AG09319 (cell line): ENCODE measurements at places on chromosomes 4 and X.

- DNase-seq = no peak
These were observed 603.9 kb downstream of the INPP4B start for GRCh38 chr4:142242156-142242555.

DNA sequence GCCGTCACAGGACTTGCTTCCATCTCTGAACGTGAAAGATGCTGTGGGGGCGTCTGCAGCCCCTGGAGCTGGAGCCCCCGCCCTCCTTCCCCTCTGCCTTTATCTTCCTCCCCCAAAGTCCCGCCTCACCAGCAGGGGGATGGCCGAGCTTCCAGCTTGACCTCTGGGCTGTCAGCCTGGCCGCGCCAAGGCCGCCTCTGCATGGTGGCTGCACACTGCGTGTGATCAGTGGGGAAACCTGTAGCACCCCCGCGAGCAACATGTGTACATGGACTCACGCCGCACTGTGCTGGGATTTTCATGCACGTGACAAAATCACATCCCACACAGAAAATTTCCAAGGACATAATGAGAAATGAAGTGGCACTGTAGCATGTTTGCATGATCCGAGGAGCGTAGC lies 26.5 kb upstream of the PSAPL1 start:
- no peak for DNase-seq

- no peak for DNase-seq
These were observed 554.3 kb upstream of the TENM3 start for GRCh38 chr4:181688872-181689271.

- no peak for DNase-seq
These were observed 536.4 kb upstream of the ADGRL3 start for GRCh38 chr4:60663769-60664168.

- no peak for DNase-seq
These were observed 24.7 kb downstream of the OFD1 start for GRCh38 chrX:13759152-13759718.

DNA sequence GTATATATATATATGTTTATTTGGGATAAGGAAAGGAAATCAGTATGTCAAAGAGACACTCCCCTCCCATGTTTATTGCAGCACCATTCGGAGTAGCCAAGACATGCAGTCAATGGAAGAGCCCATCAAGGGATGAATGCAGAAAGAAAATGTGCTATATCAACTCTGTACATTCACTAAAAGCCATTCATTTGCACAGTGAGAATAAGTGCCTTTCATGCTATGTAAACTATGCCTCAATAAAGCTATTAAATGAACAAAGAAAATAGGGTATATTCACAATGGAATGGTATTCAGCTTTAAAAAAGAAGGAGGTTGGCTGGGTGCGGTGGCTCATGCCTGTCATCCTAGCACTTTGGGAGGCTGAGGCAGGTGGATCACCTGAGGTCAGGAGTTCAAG lies 20.3 kb downstream of the CD99 start:
- DNase-seq = no peak

- DNase-seq = no peak
These were observed 52.8 kb downstream of the ANAPC10 start for GRCh38 chr4:145045180-145045579.

DNA sequence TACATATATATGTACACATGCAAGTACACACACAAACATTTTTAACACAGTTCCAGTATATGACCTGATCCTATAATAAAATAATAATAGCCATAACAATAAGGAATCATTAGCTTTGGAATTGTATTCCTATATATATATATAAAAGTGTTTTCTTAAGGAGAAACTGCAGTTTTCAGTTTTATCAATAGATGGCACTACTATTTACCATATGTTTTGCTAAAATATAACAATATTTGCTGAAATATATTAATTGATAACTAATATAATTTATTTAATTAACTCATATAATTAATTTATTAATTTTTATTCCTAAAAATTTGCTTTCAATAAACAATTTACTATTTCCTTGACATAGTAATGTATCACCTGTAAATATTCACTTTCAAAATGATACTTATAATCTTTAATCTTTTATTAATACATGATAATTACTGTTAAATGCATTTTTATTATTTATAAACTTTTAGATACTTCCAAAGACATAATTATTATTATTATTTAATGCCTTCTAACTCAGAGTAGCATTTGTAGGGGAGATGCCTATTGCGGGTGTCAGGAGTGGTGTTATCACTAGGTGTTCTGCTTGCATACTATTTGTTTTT lies 599.5 kb downstream of the FSTL5 start:
- DNase-seq = no peak

DNA sequence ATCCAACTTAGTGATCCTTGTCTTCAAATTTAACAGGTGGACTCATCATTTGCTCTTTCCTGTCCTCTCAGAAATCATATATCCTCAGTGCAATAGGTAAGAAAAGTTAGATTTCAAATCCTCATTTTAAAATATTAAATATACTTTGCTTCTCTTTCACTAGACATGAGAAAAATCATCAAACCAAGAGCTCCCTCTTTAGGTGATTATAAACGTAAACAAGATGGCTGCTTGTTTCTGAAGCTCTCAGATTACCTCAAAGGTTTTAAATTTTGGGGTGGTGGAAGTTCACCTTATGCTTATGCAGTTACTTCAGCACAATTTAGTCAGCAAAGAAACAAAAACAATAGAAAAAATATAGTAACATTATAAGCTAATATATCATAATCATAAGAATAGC lies 27.3 kb downstream of the CSN3 start:
- no peak for DNase-seq

- peak; percentile 60 for DNase-seq
These were observed 10.0 kb upstream of the PLK4 start for GRCh38 chr4:127870688-127871087.

- DNase-seq = no peak
These were observed 73.5 kb downstream of the ANXA3 start for GRCh38 chr4:78625073-78625472.

DNA sequence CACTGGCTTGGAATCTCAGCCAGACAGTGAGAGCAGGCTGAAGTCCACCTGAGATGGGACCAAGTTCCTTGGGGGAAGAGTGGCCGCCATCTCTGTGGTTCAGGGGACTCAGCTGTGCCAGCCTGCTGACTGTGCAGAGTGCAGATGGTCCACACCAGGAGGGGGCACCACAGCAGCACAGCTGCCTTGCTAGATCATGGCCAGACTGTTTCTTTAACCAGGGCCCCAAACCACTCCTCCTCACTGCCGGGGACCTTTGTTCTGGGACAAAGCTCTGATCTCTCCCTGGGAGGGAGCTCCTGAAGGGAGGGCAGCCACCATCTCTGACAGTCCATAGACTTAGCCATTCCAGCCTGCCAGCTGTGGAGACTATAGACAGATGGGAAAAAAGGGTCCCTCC lies 2189.6 kb downstream of the PCDH7 start:
- no peak for DNase-seq

DNA sequence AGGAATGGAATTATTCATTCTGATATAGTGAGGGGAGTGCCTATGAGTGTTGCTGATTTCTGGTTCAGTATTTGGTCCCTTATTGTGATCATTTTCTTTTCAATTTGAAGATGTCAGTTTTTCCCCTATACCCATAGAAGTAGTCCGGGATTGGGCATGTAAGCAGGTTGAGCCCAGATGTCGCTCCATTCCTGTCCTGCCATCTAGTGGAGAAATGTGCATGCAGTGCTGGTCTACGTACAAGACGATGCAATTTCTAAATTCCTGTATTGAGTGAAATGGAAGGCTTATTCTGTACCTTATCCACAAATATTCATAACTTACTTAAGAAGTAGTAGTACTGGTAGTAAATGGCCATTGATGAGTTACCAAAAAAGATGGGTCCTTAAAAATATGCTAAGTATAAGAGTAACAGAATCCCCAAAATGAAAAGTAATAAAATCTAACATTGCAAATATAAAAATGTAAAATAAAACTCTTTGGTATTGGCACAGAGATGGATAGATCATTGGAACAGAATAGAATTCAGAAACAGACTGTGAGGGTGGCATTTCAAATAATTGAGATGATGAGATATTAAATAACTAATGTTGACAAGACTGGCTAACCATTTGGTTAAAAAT lies 60.9 kb downstream of the UGT8 start:
- DNase-seq = no peak

GRCh38 chrX:133215747-133216146 lies 2.4 kb downstream of the TFDP3 start:
- no peak for DNase-seq

GRCh38 chr4:110129544-110129943 lies 68.9 kb downstream of the ELOVL6 start:
- DNase-seq = no peak

- DNase-seq = peak; percentile 7
These were observed 141.2 kb downstream of the PDGFC start for GRCh38 chr4:156830351-156830750.

DNA sequence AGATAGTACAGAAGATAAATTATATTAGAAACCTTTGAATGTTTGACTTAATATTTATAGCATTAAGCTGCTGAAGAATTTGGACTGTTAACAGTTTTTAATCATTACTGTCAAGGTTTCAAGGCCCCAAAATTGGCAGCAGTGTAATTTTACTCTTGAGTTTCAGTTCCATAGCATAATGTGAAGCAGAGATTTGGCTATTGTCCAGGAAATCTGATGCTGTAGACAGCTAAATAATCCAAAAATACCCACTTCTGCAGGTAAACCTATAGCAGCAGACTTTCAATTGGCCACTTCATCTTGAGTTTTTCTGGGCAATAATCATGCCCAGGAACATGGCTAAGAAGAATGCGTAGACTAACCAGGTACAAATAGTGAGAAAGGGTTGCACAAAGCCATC lies 85.0 kb downstream of the RCHY1 start:
- no peak for DNase-seq

DNA sequence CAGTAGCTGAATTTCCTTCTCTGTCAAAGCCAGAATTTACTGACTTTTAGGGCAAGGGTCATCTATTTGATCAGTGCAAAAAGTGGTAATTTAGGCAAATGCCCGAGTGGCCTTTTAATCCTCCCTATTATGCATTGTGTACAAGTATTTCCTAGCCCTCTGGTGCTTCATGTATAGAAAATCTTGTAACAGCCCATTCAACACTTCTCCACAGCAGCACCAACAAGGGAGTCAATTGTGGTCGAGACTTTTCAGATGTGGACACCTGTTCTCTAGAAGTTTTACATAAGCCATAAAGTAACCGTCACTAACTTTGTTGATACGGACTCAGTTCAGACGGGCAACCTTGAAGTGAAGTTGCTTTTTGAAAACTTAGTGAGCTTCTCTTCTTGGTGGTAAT lies 50.9 kb upstream of the FHDC1 start:
- DNase-seq = no peak

- no peak for DNase-seq
These were observed 252.3 kb upstream of the RASGEF1B start for GRCh38 chr4:81723927-81724587.

DNA sequence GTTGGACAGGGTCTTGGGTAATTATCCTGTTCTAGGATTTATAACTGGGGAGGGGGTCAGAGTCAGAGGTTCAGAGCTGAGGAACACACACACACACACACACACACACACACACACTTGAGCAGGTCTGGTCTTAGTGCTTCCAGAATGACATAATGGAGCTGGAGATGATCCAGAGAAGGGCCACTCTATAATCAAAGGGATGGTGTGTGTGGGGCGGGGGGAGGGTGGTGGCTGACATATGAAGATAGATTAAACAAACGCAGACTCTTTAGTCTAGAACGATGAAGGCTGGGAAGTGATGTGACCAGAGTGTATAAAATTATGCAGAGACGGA lies 434 bp upstream of the TMEM255A start:
- no peak for DNase-seq

DNA sequence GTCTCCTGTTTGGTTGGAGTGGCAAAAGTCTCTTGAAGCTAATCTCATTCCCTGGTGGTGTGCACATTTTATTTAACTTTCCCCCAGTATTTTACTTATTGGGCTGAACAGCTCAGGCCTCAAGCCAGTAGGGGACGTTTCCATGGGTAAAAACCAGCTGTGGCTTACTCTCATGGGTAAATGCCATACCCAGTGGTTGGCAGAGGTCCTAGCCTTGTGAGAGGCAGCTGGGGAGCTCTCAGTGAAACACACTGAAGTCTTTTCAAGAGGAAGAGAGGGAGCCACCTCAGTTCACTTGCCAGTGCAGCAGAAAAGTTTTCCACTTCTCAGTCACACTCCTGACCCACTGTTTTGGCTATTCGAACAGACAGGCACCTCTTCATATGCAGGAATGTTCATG lies 1964.2 kb downstream of the ARAP2 start:
- DNase-seq = no peak

GRCh38 chr4:2256156-2256731 lies 5.7 kb downstream of the MXD4 start:
- no peak for DNase-seq

GRCh38 chrX:8868906-8869305 lies 67.7 kb upstream of the FAM9A start:
- DNase-seq = no peak

DNA sequence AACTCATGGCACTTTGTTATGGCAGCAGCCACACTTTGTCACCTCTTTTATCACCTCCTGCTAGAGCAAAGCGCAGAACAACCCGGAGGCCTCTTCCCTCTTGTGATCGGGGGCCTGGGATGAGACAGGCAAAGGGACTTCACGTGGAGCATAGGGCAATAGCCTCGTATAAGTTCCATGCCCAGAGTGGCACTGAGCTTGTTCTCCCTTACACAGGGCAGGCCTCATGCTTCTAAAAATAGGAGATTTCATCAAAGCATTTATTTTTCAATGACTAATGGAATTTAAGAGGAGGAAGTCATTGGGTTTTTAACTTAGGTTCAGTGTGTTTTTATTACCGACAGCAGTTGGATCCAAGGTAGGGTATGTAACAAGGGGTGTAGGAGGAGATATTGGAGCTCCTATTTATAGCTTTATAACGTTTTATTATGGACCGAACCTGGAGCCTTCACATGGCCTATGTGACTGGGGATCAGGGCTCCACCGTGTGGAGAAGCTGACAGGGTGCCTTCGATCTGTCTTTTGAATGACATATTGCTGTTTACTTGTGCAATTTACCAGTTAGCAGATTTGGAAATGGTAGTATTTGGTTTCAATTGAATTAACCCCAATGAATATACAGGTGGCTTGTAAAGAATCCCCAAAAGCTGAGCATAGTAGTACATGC lies 93.8 kb downstream of the SLC2A9 start:
- no peak for DNase-seq

DNA sequence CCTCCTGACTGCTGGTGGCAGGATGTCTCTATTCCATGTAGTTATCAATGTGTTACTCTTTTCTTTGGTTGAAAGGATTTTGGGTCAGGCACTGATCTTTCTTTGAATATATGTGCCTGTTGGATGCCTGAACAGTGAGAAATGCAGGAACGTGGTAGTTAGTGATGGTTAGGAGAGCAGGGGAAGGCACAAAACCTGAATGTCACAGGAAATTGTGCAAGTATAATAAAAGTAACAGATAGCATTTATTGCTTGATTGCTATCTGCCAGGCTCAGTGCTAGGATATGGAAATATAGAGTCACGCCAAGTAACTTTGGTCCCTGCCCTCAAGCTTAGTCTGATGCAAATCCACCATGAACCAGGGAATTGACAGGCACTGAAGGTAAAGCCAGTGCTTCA lies 219.8 kb upstream of the FAT1 start:
- DNase-seq = no peak

DNA sequence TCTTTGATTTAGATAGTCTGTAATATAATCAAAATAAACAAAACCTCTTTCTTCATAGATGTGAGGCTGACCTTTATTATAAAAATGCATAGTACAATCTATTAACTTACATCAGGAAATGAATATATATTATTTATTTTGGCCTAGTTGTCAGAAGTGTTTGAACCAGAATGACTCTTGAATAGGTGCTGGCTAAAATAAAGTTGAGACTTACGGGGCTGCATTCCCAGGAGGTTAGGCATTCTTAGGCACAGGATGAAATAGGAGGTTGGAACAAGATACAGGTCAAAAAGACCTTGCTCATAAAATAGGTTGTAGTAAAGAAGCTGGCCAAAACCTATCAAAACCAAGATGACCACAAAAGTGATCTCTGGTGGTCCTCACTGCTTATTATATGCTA lies 1193.3 kb upstream of the IGFBP7 start:
- DNase-seq = no peak
